ENCODE measurements at places on chromosomes 7 and 10.

DNA sequence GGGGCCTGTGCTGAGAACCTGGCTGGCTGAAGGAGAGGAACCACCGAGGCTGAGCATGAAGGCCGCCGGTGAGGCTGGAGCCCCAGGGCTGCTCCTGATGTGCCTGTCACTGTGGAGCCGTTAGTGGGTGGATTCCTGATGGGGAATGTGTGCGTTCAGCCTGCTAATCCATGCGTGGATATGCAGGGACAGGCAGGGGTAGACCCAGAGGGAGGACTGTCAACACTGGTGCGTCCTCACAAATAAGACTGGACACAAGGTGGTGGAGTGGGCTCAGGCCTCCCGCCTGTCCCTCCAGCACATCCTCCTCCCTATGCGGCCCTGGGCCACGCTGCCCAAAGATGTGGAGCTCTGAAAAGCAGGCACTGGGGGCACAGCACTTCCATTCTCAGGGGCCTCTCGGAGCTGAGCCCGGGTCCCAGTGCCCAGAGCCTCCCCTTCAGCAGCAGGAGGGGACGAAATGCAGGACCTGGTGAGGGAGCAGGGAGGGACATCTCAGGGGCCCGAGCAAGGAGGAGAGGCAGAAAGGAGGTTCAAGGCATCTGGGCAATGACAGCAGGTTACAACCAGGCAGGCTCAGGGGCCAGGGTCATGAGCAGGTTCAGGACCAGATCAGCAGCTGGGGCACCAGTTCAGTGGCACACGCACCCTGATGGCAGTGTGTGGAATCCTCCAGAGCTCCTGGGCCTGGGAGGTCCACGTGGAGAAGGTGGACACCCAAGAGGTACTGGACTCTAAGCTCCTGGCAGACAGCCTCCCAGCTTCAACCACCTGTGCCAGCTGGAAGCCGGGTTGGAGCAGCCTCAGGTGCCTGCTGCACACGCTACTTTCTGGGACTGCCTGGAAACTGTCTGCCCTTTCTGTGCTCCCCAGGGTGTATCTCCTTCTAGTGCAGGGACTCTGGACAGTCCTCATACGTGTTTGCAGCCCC is 33.5 kb upstream of the ANTXRL start:
- DNase-seq, result no peak

- DNase-seq, result no peak
Observed at GRCh38 chr10:97049670-97050069, 136.1 kb downstream of the SLIT1 start.

DNA sequence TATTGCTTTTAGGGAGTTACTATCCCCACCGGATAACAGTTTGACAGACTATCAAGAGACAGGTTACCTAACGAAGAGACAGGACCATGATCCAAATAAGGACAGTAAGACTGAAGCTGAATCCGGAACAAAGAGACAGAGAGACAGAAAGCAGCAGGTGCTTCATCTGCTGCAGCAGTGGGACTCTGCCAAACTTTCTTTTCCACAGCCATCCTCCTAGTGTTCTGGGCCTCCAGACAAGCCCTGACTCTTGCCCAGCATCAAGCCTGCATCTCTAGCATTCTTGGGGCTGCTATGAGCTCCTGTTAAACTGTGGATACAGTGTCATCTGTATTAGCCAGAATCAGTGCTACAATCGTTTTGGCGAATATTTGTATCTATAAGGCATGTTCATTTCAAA is 761.7 kb downstream of the GRID1 start:
- no peak for DNase-seq

GRCh38 chr7:41029072-41029499 is 673.8 kb downstream of the INHBA start:
- no peak for DNase-seq

- no peak for DNase-seq
Observed at GRCh38 chr7:53013925-53014324, 21.5 kb upstream of the POM121L12 start.

DNA sequence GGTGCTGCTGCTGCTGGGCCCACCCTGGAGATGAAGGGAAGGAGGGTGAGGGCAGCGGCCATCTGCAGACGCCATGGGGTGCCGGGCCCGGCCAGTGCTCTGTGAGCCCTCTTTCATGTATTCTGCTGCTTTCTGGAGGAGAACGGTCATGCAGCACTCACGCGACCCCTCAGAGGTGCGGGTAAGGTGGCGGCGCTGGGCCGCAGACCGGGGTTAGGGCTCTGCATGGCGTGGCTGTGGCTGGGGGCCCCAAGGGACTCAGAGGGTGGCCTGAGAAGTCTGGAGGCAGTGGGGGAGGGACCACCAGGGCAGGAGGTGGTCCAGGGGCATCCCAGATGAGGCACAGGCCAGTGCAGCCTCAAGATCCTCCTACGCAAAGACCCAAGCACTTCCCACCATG is 275.5 kb downstream of the ELFN1 start:
- no peak for DNase-seq

- no peak for DNase-seq
Observed at GRCh38 chr7:152871678-152872060, 112.1 kb downstream of the ACTR3B start.
